ENCODE measurements at places on chromosomes 11 and 22.

DNA sequence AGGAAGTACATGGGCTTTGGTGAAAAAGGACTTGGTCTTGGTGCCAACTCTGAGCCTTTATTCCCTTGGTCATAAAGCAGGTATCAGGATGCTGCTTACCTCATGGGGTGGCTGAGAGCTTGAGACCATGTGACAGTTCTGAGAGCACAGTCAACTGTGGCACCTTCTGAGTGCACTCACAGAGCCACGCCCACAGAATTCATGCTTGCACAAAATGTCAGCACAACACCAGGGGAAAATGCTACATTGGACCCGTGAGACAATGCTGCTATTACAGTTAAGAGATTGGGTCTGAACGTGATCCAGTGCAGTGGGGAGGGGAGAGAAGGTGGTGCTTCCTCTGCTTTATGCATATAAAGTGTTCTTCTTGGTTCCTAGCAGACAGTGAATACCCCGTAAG is 79.5 kb upstream of the SPON1 start:
- no peak for DNase-seq

DNA sequence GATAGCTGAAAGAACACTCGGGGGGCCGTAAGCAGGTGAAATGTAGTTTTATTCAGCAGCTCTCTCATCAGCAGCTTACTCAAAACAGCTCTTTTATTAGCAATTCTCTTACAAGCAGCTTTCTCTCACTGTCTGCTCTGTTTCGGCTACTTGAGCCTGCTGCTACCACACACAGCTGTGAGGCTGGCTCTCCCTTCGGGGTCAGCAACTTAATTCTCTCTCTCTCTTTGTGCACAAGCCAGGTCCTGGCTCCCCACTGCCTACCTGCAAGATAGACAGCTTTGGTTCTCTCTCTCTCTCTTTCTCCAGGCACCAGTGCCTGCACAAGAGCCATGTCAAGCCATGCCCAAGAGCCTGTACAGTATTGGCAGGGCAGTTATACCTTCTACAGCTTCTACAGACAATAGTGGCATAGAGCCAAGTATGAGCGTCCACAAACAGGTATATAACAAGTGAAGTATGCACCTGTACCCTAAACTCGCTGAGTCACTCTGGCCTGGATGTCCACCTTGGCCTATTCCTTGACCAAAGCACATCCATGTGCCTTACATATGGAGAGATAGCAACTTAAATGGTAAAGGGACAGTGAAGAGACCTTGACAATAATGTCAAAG is 110.8 kb downstream of the MTNR1B start:
- DNase-seq = no peak

GRCh38 chr11:92329646-92330045 is 105.0 kb downstream of the FAT3 start:
- DNase-seq = no peak

GRCh38 chr11:12538889-12539421 is 135.3 kb upstream of the TEAD1 start:
- DNase-seq = no peak

GRCh38 chr11:120386774-120387371 is 50.7 kb downstream of the ARHGEF12 start:
- no peak for DNase-seq

GRCh38 chr11:18775492-18776292 is 15.9 kb downstream of the PTPN5 start:
- peak; percentile 76 for DNase-seq

- peak; percentile 24 for DNase-seq
Observed at GRCh38 chr11:17013548-17014320, 480 bp downstream of the PLEKHA7 start.

DNA sequence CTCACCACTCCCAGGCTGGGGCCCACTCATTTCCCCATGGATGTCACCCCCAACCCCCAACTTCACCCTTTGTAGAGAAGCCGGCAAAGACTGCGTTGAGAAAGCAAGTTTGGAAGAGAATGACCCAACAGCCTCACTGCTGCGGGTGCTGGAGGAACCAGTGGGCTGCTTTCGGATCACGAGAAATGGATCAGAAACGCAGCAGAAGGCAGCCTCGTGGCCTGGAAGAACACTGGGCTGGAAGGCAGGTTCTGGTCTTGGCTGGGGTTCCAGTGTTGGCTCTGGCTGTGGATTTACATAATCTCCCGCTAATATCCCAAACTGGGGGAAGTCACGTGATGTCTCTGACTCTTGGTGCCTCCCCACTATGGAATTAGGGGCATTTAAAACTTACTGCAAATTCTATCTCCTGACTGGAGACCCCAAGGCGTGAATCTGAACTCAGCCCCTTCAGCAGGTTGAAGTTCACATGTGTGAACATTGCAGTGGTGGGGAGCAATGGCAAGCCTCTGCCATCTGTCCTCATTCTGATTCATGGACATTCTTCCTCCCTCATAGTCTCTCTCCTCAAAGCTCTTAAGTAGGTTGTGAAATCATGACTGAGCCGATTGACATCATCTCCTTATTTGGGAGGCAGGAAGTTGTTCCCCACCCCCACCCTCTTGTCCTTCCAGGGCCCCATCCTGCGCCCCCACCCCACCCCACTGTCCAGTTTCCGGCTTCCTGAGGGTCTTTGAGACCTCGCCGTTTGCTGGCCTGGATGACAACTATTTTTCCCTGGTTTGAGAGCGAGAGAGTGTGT is 37.0 kb upstream of the TIMP3 start:
- DNase-seq = no peak

DNA sequence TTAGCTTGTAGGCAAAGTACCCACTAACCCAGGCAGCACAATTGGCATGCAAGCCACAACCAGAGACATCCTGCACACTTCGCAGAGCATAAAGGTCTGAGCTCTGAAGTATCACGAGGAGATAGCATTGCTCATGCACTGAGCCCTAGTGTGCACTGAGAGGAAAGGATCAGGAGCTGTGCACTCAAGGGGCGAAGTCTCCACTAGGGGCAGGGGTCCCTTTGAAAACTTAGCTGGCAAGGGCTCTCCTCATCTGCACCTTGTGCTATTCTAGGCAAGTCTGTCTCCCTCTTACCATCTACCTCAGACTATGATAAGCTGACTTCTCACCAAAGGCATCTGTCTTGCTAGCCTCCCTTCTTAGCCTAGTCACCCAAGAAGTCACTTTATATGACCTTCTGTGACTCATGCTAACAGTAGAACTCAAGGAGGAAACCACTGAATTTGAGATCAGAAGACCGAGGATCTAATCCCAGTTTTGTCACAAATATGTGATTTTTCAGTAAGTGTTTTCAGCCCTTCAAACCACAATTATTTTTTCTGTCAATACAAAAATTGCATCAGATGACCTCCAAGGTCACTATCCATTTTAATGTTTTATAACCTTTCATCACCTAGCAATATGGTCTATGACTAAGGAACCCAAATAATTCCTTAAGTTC is 1078.0 kb downstream of the NTM start:
- no peak for DNase-seq

- no peak for DNase-seq
Observed at GRCh38 chr22:49238181-49239141, 589.2 kb downstream of the BRD1 start.

DNA sequence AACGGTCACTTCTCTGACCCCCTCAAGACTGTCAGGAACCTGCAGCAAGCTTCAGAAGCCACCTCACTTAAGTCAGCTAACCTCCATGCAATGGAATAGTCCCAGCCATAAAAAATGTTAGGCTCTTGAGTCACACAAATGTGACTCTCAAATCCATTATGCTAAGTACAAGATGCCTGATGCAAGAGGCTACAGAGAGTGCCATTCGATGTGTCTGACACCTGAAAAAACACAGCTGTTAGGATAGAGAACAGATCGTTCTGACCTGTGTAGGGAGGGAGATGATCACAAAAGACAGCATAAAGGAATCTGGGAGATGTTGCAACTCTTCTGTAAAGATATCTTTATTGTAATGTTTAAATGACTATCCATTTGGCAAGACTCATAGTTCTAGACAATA is 712.4 kb downstream of the TBC1D22A start:
- no peak for DNase-seq

DNA sequence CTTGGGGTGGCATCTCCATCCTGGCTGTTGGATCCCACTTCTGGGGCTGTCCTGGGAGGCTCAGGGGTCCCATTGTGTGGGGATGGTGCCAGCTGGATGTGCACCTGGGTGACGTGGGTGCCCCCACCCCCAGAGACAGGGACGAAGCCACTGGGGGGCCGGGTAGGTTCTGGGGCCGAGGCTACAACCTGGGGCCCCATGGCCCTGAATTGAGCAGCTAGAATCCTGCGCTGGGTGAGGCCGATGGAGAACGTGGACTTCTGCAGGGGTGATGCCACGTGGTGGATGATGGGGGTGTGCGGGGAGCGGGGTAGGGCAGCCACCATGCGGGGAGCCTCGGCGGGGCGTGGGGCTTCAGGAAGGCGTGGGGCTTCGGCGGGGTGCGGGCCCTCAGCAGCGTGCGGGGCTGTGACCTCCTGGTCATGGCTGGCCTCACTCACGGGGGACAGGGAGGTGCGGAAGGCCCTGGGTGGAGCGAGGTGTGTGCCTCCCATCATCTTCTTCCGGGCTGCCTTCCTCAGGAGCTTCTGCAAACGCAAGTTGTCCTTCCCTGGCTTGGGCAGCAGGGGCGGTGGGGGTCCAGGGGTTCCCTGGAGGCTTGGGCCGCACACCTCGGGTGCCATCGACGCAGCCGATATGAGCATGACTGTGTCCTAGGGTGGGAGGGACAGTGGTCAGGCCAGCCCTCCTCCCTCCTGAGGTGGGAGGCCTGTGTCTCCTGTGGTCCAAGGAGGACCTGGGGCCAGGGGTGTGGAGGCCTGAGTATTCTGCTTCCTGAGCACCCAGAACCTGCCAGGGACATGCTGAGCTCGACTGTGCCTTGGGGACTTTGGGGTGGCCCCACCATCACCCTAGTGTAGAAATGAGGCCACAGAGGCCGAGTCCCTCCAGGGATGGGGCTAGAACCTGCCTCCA is 1.5 kb downstream of the PRR33 start:
- DNase-seq = peak; percentile 49

DNA sequence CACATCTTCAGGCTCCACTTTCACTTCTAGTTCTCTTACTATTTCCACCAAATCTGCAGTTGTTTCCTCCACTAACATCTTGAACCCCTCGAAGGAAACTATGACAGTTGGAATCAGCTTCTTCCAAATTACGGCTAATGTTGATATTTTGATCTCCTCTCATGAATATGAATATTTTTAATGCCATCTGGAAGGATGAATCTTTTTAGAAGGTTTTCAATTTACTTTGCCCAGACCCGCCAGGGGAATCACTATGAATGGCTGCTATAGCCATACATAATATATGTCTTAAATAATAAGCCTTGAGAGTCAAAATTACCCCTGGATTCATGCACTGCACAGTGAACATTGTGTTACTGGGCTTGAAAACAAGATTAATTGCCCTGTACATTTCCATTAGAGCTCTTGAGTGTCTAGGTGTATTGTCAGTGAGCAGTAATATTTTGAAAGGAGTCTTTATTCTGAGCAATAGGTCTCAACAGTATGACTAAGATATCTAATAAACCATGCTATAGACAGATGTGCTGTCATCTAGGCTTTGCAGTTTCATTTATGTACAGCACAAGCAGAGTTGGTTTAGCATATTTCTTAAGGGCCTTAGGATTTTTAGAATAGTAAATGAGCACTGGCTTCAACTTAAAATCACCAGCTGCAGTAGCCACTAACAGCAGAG is 48.3 kb upstream of the LRRC55 start:
- DNase-seq = no peak

GRCh38 chr11:121864660-121865059 is 251.4 kb downstream of the BLID start:
- no peak for DNase-seq
